Ascending aorta (tissue), 2 donors: ENCODE measurements at places on chromosomes 16 and 17.

- DNase-seq, result no peak
These were observed 1.2 kb downstream of the USP43 start for GRCh38 chr17:9646546-9646885.

- no peak for DNase-seq
These were observed 3.6 kb upstream of the HIC1 start for GRCh38 chr17:2051061-2051932.

DNA sequence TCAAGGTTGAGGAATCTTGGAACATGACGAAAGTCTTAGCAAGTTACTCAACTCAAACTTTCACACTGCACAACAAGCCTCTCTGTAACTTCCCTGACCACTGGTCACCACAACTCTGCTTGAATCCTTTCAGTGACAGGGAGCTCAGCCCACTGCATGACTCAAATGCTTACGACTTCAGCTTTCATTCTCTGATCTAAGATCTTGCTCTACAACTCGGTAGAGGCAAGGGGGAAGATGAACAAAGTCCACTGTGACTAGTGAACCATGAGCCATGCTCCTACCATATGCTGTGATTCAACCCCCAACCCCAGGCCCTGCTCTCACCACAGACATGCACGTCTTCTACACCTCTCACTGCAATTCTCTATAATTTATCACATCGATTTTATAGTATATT lies 160.9 kb downstream of the SLC39A11 start:
- no peak for DNase-seq

DNA sequence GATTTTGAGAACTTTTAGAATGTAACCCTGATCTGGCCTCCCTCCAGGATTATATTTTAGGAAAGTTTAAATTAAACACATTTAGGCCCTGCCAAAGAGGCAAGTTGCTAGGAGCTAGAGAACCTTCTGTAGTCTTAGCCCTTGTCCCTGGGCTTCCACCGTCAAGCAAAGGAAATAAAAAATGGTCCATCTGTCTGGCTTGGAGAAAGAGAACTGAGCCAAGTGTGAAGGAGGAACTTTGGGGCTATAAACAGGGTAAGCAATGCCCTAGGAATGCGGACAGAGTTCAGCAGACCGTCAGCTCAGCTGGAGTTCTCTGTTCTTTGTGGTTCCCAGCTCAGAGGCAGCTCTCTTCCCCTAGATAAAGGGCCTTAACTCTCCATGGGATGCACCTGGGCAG lies 29.6 kb downstream of the RCVRN start:
- no peak for DNase-seq

GRCh38 chr17:14310605-14311004 lies 9.7 kb downstream of the HS3ST3B1 start:
- DNase-seq, result peak; percentile 44

DNA sequence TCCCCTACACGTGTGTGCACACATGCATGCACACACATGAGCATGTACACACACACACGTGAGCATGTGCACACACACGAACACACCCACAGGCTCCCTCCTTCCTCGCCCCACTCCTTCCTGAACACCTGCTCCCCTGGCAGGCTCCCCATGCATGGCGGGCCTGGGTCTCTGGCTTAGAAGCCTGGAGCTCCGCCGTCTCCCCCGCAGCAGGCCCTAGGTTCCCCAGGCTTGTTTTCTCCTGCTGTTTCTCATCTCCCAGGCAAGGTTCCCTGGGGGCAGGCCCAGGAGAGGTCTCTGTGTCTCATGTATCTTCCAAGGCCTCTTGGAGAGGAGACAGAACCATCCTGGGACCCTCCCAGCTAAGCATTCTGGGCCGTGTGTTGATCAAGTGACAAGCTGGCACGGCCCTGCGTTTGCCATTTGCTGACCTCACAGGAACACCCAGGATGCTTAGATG lies 202.3 kb upstream of the CIBAR2 start:
- DNase-seq, result no peak

GRCh38 chr17:16378636-16379282 lies 2.1 kb upstream of the UBB start:
- DNase-seq, result no peak

GRCh38 chr16:53945996-53946395 lies 242.0 kb downstream of the FTO start:
- no peak for DNase-seq

GRCh38 chr16:50372611-50373344 lies 4.0 kb upstream of the BRD7 start:
- peak; percentile 41 for DNase-seq

DNA sequence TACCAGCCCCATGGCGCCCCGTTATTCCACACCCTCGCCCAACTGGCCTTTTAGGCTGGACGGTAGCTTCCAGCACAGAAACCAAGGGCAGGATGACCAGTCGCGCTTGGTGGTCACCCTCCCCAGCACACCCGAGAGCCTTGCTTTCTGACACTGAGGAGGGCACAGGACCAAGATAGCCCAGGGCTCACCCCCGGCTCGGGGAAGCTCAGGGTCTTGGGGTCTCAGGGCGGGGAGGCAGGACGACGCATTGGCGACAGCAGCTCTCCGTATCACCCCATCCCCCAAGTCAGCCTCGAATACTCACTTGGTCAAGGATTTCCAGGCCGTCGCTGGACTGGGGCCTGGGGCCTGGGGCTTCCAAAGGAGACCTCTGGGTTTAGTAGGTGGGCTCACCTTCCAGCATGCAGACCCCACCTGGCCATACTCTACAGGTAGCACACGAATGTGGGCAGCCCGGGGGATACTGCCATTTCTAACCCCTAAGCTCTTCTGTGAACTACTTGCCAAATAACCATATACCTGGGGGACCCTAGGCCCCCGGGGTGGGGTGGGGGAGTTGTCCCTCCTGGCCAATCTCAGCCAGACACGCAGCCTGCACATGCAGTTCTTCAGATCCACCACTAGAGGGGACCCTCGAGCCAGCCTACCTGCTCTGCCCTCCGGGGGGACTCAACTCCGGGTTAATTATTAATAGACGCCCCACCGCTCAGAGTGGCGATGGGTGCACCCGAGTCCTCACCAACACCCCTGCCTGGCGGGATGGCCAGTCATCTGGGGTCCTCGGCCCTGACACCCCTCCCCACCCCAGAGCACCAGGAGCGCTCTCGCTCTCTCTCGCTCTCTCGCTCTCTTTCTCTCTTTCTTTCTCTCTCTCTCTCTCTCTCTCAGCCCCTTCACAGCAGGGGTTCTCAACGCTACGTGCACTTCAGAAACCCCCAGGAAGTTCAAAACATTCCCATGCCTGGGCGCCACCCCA lies 30.0 kb downstream of the TBC1D16 start:
- peak; percentile 76 for DNase-seq

- peak; percentile 91 for DNase-seq
These were observed 33.4 kb upstream of the CLEC18A start for GRCh38 chr16:69917739-69918138.

- no peak for DNase-seq
These were observed 13.9 kb downstream of the SOCS3 start for GRCh38 chr17:78345791-78346494.

GRCh38 chr17:6643451-6644125 lies 2.7 kb downstream of the TXNDC17 start:
- DNase-seq, result no peak

DNA sequence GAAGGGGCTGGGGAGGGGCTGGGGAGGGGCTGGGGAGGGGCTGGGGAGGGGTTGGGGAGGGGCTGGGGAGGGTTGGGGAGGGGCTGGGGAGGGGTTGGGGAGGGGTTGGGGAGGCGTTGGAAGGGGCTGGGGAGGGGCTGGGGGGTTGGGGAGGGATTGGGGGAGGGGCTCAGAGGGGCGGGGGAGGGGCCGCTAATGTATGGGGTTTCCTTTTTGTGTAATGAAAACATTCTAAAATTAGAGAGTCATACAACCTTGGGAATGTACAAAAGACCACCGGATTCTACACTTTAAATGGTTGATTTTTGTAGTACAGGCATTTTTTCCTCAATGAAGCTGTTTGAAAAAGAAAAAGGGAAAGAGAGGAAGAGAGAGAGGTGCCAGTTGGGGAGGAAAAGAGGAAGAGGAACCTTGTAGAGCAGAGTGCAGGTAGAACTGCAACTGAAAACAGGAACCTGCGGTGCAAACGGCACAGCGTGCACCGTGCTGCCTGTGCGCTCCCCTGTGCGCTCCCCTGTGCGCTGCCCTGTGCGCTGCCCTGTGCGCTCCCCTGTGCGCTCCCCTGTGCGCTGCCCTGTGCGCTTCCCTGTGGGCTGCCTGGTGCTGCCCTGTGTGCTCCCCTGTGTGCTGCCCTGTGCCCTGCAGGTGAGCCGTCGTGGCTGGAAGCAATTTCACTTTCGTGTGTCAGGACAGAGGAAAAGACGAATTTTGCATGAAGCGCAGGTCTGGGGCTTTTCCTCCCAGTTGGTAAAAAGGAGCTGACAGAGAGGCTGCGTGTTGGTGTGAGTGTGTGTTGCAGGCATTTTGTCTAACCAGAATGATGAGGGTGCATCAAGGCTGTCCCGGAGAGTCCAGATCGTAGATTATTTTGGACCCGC lies 40.8 kb downstream of the METRNL start:
- no peak for DNase-seq

- no peak for DNase-seq
These were observed 4.1 kb downstream of the ASIC2 start for GRCh38 chr17:33288954-33289353.

DNA sequence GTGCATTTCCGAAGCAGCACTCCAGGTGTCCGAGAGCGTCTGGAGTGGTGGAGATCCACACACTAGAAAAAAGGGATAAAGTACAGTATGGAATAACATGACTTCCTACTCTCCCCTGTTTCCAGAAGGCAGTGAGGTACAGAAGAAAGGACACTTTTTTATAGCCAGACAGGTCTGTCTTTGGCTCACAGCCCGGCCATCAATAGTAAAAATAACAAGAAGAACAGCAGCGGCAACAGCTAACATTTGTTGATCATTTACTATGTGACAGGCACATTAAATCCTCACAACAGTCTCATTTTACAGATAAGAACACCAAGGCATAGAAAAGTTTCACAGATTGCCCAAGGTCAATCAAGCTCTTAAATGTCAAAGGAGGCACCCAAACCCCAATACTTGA lies 16.2 kb downstream of the DYNLRB2 start:
- no peak for DNase-seq
